ENCODE measurements at places on chromosomes 7 and 10.

- no peak for DNase-seq
Observed at GRCh38 chr7:29841926-29842701, 35.8 kb downstream of the WIPF3 start.

- peak; percentile 17 for DNase-seq
Observed at GRCh38 chr7:27608776-27609495, 53.7 kb downstream of the HIBADH start.

DNA sequence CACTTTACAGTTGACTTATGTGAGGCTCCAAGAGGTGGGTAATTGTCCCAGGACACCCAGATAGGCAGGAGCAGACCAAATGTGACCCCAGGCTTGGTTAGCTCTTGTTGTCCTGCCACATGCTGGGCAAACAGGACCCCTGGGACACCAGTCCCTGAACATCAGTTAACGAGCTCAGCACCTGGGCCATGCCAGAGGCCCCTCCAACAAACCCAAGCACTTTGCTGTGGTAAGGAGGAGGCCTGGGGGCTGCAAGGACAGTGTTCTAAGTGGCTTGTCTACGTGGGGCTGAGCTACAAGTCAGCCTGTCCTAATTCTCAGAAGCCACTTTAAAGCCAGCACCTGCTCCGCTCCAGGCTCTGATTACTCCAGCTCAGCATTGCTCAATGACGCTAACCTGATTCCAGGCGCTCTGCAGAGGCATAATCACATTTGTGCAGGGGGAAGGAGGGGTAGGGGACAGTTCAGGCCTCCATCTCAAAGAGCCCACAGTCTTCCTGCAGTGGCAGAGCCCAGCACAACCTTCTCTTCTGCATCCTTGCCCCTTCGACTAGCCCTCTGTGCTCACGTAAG is 57.2 kb downstream of the DDC start:
- no peak for DNase-seq

- no peak for DNase-seq
Observed at GRCh38 chr7:49866076-49866735, 92.8 kb downstream of the VWC2 start.

GRCh38 chr10:86391986-86392722 is 25.6 kb upstream of the GRID1 start:
- no peak for DNase-seq

DNA sequence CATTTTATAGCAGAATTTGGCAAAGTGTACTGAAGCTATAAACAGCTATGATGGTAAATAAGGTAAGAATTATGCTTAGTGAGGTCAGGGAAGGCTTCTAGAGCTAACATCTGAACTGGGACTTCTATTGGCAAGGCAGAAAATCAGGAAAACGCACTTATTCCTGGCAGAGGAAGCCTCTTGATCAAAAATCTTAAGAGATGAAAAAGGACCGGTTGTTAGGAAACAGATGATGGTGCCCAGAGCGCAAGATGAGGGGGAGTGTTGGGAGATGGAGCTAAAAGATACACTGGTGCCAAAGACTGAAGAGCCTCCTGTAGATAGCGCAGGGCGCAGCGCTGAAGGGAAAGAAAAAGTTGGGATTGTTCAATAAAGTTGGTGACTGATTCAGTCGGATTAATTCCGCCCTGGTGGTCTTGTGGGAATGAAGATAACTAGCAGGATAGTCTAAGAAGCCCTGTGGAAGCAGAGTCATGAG is 550 bp upstream of the CALU start:
- DNase-seq: no peak

DNA sequence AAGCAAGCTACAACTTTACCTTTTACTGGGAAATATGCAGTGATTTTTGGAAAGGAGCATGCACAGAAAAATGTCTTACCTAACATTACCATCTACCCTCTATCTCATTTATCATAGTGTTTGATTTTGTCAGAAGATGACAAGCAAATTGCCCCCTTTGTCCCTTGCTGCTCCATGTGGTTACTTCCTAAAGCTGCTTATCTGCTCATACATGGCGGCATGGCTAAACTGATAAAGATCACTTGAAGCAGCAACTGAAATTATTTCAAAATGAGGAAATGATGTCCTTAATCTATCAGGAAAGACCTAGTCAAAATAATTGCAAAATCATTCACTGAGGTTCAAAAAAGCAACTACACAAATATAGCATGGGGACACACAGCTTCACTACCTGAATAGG is 1198.5 kb upstream of the SORCS1 start:
- DNase-seq: no peak

DNA sequence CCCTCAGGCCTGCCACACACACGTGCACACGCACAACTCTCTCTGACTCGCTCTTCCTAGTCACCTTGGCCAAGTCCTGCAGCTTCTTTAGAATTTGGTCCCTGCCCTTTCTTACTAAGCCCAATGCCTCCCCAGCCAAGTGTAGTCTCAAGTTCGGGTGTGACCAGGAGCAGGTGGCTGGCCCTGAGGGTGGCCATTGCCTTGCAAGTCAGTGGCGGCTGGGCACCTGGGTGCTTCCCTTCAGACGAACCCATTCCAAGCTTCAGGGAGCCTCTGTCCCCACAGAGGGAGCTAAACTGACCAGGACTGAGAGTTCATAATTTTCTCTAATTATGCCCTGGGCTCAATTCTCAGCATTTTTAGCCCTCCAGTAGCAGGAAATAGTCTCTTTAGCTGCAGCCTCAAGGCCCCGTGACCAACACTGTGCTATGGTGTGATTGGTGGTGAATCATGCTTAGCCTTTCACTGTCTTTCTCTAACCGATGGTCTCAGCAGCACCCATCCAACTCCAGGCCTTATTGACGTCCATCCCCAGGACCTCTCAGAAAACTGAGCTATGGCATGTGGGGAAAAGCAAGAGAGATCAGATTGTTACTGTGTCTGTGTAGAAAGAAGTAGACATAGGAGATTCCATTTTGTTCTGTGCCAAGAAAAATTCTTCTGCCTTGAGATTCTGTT is 34.7 kb upstream of the FXYD4 start:
- DNase-seq: no peak
